ENCODE measurements at places on chromosomes 7 and 10.

GRCh38 chr7:69640925-69641594, 42.8 kb downstream of the AUTS2 start:
- DNase-seq: no peak

- no peak for DNase-seq
Measured at GRCh38 chr7:3234851-3235250, 66.2 kb upstream of the SDK1 start.

DNA sequence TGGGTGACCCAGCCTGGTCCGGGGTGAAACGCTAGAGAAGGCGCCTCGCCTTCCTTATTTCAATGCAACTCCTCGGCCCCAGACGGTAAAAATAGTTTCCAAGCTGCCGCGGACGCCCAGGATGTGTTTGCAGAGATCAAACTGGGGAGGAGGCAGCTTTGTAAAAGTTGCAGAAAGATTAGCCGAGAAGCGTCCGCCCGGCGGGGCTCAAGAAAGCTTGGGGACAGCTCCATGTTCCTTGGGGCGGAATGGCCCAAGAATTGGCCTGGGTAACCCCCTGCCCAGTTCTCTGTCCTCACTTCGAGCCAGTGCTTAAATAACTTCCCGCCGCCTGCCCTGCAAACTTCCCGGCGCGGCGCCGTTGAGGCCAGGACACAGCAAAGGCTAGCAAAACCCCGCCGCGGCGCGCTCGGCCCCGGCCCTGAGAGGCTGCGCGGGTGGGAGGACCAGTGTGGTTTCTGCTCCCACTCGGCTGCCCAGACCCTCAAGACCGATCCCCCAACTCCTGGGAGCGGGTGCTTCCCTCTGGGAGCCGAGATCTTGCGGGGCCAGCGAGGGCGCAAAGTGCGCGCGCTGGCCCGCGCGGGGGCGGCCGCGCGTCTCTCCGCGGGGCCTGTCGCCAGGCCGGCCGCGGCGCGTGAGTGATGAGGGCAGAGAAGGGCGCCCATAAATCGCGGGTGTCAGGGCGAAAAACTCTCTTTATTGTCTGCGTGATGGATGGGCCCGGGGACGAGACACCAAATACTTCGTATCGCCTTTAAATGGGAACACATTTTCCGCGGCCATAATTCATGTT, 6.3 kb upstream of the ZNF503 start:
- DNase-seq: no peak

- DNase-seq: peak; percentile 18
Measured at GRCh38 chr7:80380957-80381356, 130.9 kb downstream of the GNAT3 start.

- peak; percentile 60 for DNase-seq
Measured at GRCh38 chr7:128408709-128409595, 830 bp downstream of the IMPDH1 start.

DNA sequence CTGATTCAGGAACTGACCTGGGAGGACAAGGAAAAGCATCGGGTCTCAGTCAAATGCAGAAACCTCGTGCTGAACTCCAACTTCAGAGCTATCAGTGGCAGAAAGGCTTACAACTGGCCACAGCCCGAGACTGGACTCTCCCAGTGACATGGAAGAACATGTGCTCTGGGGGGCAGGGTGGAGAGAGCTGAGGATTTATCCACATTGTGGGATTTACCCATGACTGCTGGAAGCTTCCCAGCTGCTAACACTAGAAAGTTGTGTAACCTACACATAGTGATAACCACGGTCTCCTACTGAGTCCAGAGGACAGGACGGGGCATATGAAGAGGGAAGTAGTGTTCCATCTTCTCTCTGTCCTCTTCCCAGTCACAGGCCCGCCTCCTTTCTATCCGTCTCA, 103.4 kb downstream of the ITIH5 start:
- DNase-seq: peak; percentile 85

- DNase-seq: no peak
Measured at GRCh38 chr7:86815556-86815955, 171.8 kb downstream of the GRM3 start.

- DNase-seq: peak; percentile 38
Measured at GRCh38 chr7:35258125-35258867, 4.4 kb upstream of the TBX20 start.

DNA sequence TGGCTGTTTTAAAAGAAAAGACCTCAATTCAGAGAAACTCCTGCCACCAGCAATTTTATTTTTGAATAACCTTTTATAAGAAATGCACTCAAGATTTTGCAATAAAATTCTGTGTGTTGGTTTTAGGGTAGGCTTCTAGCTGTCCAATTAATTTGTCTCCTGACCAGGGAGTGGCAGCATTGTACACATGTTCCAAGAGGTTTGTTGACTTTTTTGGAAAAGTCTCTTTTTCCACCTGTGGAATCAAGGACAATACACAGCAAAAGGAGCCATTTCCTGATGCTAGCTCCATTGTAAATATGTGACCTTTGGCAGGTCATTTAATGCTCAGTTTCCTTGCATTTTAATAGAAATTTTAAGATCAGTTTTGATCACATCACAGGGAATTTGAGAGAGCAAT, 1.8 kb downstream of the GIMAP5 start:
- no peak for DNase-seq

DNA sequence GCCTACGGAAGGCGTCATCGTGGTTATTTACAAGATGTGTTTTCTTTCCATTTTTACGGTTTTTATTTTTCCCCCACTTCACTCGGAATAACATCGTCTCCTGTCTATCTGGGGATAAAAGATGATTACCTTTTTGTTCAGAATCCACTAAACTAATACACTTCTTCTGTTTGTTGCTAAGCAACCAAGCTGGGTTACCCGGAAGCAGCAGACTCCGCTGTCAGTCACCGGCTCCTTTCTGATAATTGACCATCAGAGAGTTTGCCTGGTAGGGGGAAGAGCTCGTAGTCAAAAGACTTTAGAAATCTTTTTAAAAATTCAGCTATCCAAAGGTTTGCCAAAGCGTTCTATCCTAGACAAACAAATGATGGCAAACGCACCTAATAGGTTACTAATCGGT, 75.0 kb upstream of the SFMBT2 start:
- no peak for DNase-seq

DNA sequence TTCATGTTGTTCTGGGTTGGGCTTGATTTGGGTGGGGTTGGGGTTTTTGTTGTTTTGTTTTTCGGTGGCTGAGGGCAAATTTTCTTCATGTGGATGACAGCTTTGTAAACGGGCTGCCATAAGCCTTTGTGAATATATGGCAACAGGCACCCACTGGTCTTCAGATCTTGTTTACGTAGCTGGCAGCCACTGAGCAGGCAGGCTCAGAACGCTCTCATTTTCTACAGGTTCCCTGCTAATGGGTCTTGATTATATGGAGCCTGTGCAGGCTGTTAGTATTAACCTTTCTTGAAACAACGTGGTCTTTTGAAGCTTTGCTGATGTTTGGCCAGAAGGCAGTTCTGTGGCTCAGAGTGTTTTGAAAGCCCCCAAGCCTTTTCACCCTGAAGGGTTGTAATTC, 199.7 kb downstream of the TNS3 start:
- no peak for DNase-seq

- no peak for DNase-seq
Measured at GRCh38 chr7:35646289-35647023, 48.5 kb downstream of the HERPUD2 start.

DNA sequence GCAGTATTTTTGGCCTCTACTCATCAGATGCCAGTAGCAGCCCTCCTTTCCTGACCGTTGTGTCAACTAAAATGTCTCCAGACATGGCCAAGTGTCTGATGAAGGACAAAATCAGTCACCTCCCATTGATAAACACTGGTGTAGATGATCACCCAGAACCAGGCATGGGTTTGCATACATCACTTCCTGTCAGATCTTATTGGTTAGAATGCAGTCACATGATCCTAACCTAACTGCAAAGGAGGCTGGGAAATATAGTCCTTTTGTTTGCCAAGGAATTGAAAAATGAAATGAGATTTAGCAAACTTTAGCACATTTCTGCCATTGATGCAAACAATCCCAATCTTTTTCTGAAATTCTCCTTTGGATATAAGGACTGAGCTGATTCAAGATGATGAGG, 141.4 kb downstream of the BUB3 start:
- DNase-seq: no peak

DNA sequence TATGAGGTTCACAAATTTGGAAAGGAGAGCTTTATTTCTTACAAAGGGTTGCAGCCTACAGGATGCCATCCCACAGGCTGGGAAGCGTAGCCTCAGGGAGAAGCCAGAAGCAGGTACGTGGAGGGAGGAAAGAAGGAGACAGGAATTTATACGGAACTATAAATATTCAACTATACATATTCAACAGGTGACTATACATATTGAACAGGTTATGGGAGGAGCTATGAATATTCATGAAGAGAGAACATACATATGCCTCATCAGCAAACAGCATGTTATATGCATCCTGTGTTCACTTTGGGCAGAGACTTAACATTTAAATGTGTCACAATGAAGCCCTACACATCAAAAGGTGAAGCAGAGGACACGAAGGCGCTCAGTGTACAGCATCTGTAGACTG, 40.5 kb upstream of the LMTK2 start:
- DNase-seq: no peak

DNA sequence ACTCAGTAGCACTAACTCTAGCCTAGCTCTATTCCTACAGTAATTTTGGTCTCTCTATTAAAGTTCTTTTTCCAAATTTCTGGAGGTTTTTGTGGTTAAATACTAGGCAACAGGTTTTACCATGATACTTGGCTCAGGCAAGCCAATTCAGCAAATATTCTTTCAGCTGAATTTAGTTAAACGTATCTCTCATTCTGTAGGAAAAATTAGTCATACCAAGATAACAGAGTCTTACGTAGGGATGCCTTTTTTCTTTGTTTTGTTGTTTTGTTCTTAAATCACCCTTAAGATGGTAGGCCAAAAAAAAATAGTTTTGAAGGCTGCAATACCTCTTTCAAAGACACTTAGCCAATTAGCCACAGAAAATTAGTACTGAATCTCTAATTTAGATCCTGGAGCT, 180.5 kb downstream of the MAGI2 start:
- no peak for DNase-seq

DNA sequence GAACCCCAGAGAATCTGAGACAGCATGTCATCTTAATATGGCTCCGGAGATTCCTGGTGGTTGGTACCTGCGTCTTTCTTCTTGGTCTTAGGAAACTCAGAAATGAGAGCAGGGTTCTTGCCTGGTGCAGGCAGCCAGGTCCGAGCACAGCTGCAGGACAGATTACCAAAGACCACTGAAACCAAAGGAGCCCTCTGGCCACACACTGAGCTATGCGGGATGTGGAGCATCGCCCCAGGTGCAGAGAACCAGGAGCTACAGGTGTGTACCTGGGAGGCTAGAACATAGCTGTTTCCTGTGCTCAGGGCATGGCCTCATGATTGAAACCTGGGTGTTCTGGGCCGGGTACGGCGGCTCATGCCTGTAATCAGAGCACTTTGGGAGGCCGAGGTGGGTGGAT, 635.4 kb downstream of the CALN1 start:
- no peak for DNase-seq

- DNase-seq: no peak
Measured at GRCh38 chr7:66442385-66442784, 186.3 kb upstream of the KCTD7 start.

DNA sequence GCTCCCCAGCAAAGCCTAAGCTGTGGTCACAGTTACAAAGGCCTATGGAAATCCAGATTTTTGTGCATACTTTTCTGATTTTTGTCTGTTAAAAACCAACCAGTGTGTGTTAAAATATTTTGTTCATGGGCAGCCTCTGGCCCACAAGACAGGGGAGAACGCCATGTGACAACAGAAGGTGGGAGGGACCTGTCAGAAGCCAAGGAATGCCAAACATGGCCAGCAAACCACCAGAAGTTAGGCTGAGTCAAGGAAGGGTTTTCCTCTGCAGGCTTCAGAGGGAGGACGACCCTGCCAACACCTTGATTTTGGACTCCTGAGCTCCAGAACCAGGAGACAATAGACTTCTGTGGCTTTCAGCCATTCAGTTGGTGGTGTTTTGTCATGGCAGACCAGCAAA, 127.3 kb downstream of the CUL2 start:
- no peak for DNase-seq

DNA sequence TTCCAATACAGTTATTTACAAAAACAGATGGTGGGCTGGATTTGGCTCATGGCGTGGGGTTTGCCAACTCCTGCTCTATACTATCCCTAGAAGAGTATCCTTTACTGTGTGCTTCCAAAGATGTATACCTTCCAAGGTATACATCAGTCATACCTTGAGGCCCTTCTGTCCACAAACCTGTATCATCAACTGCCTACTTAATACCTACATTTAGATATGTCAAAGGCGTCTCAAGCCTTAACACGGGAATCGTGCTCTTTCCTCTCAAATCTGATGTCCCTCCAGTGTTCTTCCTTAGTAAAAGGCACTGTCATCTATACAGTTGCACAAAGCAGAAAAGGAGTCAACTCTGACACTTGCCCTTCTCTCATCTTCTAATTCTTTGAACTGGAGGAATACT, 36.9 kb downstream of the NAMPT start:
- DNase-seq: no peak

DNA sequence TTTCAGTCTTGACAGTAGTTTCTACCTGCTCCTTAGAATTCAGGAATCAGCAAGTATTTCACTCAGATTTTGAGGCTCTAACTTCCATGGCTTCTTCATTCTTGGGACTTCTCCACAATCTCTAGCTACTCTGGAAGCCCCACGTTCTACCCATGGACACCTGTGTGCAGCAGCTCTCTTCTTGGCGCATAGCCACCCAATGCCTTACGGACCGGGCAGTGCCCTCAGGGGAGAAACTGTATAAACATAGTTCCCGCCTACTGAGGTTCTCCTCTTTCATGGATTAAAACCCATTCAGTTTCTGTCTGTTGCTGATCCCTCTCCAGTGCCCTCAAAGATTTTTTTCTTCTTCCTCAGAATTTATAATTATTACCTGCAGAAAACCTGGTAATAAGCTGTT, 177.1 kb downstream of the SORCS1 start:
- DNase-seq: no peak

DNA sequence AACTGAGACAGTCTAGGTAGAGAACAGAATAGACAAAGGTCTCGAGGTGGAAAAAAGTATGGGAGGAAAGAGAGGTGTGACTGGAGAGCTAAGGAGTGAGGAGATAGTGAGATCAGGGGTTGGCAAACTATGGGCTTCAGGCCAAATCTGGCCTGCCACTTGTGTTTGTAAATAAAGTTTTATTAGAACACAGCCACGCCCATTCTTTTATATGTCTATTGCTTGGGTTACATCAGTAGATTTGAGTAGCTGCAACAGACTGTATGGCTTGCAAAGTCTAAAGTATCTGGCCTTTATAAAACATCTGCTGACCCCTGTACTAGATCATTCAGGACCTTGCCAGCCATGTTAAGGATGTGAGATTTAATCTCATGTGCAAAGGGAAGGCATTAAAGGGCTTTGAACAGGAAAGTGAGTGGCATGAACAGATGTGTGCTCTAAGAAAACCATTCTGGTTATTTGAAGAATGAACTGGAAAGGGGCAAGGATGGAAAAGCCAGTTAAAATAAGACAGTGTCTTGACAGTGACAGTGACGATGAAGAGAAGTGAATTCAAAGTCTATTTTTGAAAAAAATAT, 240.3 kb downstream of the RNLS start:
- DNase-seq: no peak

- no peak for DNase-seq
Measured at GRCh38 chr7:47427051-47427643, 154.8 kb downstream of the TNS3 start.

GRCh38 chr7:51121931-51122425, 194.6 kb downstream of the COBL start:
- no peak for DNase-seq
